Activated T-cell treated with anti-CD3 and anti-CD28 coated beads, Interleukin-2, amount 50 U/mL, for 4 hours (primary cell): ENCODE measurements at places on chromosomes 13 and 19.

DNA sequence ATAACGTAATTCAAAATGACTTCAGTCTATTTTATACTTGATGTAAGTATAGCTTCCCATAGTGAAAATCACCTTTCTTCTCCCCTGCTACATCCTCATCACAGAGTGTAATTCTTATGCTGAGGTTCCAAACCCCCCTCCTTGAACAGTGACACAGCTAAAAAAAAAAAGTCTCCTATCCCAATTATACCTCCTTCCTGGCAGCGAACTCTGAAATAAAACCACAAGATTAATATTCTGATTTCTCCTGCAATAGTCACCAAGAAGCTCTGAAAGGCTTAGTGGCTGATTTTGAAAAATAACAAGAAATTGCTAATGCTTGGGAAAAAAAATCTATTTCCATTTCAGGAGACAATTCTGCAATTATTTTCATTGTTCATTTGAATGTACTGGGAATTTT lies 36.3 kb downstream of the EFNB2 start:
- no peak for DNase-seq

GRCh38 chr19:17532557-17532956 lies 21.1 kb downstream of the PGLS start:
- no peak for DNase-seq

DNA sequence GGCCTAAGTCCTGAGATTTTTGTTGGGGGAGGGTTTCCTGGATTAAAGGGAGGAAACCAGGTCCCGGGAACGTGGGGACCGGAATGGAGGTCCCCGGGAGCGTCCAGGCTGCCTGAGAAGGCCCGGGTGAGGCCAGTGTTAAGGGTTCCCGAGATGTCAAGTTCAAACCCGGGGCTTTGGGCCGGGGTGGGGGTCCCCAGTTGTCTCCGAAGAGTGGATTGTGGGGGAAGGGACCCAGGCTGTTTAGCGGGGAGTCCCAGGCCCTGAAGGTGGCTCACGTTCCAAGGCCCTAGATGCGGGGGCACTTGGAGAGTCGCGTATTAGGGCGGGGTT lies 262 bp downstream of the COX7A1 start:
- DNase-seq: no peak

DNA sequence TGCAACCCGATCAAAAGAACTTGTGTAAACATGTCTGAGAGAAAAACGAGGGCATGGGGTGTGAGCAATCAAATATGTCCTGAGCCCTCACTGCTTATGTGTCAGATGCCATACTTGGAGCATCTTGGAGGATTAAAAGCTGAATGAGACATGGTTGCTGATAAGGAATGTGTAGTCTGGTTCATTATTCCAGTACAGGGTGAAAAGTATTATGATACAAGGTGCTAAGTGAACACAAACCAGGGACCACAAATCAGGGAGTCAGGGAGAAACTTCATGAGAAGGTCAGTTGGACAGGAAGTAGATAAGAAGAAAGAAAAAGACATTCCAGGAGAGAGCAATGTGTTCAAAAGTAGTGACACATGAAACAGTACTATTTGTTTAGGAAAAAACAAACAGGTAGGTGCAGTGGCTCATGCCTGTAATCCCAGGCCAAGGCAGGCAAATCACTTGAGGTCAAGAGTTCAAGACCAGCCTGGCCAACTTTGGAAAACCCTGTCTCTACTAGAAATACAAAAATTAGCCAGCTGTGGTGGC lies 2.0 kb upstream of the RCBTB1 start:
- no peak for DNase-seq

GRCh38 chr19:32404933-32405430 lies 588 bp upstream of the DPY19L3 start:
- DNase-seq: no peak

- DNase-seq: no peak
These were observed 11.0 kb upstream of the CASP14 start for GRCh38 chr19:15038294-15038693.

DNA sequence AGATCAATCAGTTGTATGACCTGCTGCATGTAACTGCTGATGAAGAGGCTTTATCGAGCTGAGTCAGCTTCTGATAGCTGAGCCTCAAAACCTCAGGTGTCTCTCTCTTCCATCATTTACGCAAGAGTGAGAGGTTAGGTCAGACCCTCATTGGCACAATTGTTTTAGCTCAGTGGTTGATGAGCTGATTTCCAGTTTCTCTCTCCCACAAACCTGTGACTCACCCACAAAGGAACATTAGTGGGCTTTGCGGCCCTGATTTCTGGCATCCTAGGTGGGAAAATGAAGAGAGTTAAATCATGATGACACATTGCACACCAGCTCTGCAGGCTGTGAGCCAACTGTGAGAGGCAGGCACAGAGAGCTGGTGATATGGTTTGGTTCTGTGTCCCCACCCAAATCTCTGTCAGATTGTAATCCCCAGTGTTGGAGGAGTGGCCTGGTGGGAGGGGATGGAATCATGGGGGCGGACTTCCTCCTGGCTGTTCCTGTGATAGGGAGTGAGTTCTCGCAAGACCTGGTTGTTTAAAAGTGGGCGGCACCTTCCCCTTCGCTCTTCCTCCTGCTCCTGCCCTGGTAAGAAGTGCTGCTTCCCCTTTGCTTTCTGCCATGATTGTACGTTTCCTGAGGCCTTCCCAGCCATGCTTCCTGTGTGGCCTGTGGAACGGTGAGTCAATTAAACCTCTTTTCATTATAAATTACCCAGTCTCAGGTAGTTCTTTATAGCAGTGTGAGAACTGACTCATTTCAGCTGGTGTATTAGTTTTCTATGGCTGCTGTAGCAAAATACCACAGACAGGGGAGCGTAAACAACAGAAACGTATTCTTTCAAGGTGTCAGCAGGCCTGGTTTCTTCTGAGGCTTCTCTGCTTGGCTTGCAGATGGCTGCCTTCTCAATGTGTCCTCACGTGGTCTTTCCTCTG lies 33.5 kb upstream of the TMTC4 start:
- no peak for DNase-seq

GRCh38 chr13:80884056-80884785 lies 543.3 kb upstream of the SPRY2 start:
- DNase-seq: no peak

DNA sequence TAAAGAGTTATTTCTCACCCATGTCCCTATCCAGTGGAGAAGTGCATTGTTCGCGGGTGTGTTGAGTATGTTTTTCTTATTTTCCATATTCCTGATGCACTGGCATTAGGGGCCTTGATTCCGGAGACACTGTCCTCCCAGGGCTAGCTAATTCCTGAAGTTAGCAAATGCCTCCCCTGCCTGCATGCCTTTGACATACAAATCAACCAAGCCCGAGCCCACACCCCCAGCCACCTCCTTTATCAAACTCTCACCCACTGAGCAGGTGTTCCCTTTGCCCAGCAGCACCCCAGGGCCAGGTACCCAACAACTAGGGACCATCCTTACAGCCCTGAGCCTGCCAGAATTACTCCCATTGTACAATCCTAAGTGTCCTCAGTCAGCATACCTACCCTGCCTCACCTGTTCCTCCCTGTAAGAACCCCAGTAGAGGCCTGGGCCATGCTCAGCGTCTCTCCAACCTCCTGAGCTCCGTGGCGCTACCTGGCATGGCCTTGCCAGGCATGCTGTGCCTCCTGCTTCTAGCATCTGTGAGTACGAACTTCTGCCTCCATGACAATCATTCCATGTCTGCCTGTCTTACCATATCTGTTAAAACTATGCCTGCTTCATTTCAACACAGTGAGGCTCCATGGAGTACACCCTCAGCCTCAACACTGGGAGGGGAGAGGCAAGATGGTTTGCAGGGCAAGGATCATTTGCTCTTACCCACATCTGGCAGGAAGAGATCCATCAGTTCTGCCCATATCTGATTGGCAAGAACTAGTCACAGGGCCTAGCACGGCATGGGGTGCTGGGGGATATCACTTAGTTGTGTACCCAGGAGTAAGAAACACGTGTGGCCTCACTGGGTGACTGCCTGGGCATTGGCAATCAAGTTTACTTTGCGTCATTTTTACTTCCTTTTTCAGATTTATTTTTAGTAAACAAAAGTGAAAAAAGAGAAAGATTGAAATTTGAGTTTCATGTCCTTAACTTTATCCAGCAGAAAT lies 203.9 kb downstream of the SHISA2 start:
- no peak for DNase-seq

- no peak for DNase-seq
These were observed 24.3 kb downstream of the ERCC5 start for GRCh38 chr13:102869948-102870676.

DNA sequence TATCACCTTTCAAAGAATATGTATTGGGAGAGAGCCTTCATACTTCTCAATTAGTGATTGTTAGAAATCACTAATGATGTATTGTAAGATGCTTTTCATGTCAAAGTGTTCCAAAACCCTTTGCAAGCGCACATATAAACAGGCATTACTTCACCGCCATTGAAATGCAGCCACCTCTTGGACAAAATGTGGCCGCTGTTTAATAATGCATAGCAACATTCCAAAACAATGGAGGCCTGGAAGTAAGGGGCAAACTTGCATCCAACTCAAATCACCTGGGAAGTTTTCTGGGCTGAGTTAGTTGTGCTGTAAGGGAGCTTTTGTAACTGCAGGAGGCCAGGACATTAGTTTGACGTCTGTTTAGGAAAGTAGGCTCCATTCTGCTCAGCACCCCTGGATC lies 438.1 kb downstream of the FGF9 start:
- DNase-seq: no peak

- DNase-seq: no peak
These were observed 5.1 kb downstream of the NOTCH3 start for GRCh38 chr19:15195371-15196334.

- no peak for DNase-seq
These were observed 73.7 kb upstream of the PCDH9 start for GRCh38 chr13:67303661-67304333.

DNA sequence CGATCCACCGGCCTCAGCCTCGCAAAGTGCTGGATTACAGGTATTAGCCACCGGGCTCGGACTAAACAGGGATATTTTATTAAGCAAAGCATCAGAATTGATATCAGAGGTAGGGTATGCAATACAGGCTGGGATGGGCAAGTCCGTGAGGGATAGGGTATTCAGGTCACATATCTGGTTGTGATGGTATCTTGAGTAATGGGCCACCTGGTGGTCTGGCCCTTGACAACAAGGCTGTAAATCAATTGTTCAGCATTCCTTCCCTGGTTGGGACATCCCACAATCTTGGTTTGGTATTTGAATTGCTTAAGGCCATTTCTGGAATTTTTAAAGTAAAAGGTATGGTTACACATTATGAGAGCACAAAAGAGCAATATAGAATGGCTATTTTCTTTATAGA lies 1588.0 kb downstream of the SLITRK1 start:
- DNase-seq: no peak

DNA sequence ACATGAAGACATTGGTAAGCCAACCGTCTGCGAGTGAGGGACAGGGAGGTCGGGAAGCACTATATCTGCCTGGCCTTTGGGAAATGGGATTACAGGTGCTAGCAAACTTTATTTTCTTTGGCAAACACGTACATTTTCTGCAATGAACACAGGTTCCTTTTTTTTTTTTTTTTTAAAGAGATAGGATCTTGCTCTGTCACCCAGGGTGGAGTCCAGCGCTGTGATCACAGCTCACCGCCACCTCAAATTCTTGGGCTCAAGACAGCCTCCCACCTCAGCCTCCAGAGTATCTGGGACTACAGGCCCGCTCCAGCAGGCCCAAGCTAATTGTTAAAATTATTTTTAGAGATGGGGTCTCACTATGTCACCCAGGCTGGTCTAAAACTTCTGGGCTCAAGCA lies 24.2 kb downstream of the ELAVL1 start:
- no peak for DNase-seq

- DNase-seq: no peak
These were observed 49.4 kb downstream of the KLF2 start for GRCh38 chr19:16373989-16374388.

- DNase-seq: no peak
These were observed 359.3 kb downstream of the KCNRG start for GRCh38 chr13:50374517-50374916.

GRCh38 chr13:45219123-45219891 lies 18.5 kb upstream of the KCTD4 start:
- DNase-seq: no peak

- no peak for DNase-seq
These were observed 84.8 kb downstream of the LNX2 start for GRCh38 chr13:27535546-27535945.

DNA sequence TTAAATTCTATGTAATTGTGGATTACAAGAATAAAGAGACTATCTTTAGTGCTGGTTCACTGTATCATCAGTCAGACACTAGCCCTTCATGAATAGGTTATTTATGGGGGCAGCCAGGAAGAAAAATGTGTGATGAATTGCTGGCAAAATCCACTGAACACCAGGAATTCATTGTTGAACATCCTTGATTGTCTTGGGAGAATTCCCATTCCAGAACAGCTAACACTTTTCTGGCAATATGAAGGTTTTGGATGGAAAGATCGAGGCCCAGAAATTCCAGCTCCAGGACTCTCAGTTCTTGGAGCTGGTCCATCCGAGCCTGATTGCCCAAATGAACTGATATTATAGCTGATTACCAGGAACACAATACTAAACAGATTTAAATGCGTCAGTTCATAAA lies 11.5 kb upstream of the SPART start:
- no peak for DNase-seq

GRCh38 chr19:35342430-35342829 lies 5.3 kb upstream of the FFAR1 start:
- DNase-seq: no peak

GRCh38 chr13:106449096-106449495 lies 86.4 kb downstream of the EFNB2 start:
- DNase-seq: no peak

DNA sequence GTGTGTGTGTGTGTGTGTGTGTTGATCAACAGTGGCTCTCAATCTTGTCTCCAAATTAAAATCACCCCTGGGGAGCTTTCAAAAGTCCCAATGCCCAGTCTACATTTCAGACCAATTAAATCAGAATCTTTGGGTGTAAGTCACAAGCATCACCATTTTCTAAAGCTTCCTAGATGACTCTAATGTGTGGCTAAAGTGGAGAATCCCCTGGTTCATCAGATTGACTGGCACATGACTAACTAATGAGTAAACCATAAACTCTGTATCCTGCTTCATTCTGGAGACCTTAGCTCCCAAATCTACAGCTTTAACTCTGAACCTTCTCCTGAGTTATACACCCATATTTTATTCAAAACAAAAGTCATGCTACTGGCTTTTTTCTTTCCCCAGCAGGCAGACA lies 131.3 kb downstream of the SUCLA2 start:
- no peak for DNase-seq

GRCh38 chr19:39078436-39079200 lies 5.5 kb upstream of the ACP7 start:
- no peak for DNase-seq

- no peak for DNase-seq
These were observed 125.9 kb downstream of the FGF14 start for GRCh38 chr13:102275969-102276368.

DNA sequence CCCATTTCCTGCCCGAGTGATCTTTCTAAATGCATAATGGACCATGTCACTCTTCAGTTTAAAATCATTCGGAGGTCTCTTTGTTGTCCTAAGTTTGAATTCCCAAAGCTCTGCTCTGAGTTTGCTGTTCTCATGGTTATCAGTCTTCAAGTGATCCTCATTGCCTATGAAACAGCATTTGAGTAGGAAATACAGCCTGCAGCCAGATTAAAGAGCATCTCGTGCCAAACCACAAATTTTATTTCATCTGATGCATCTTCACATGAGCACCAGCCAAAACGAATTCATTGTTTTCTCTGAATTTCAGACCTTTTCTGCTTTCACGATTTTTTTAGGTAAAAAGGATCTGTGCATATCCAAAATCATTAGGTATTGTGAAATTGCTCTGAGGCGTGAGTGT lies 299.6 kb downstream of the TDRD3 start:
- DNase-seq: no peak
